ENCODE measurements at places on chromosomes 3 and 15. TPM values are rescaled to one million over a fixed set of nuclear protein-coding genes. Genes with fewer than 3 reads are reported as not detected.

- no peak for ATAC-seq
These were observed 465.8 kb upstream of the PROK2 start for GRCh38 chr3:72250725-72251124.

The SLC6A11 gene
- 0.05 TPM for total RNA-seq

The GRAMD2A gene
- total RNA-seq: 0.39 TPM

DNA sequence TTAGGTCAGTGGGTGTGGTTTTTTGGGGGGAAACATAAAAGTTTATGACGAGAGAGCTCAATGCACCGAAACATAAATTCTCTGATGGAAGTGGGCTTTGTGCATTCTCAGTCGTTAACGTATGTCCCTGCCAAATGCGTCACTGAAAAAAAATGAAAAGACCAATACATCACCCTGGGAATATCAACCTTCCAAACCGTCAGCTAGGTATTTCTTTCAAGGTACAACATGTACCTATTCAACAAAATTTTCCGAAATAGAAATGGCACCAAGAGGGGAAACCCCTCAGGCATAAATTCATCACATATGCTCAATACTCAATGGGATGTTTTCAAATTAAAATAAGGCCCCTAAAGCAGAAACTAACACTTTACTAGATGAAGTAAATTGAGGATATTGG lies 266.6 kb upstream of the SUCLG2 start:
- ATAC-seq: no peak

The MED12L gene
- 0.16 TPM for total RNA-seq

DNA sequence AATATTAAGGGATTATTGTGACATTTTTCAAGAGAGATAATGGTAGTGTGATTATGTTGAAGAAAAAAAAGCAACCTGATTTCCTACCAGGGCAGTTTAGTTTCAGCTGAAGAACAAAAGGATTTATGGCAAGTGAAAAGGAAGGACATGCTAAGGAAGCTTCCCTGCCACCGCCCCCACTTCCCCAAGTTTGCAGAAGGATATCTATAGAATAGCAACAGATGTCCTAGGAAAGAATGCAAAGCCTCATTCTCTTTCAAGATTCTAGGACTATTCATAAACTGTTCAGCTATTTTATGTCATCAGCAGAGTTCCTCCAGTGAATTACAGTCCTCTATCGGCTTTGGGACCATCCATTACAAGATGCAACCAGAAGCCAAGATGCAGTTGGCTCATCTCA lies 160.8 kb downstream of the SATB1 start:
- no peak for ATAC-seq

DNA sequence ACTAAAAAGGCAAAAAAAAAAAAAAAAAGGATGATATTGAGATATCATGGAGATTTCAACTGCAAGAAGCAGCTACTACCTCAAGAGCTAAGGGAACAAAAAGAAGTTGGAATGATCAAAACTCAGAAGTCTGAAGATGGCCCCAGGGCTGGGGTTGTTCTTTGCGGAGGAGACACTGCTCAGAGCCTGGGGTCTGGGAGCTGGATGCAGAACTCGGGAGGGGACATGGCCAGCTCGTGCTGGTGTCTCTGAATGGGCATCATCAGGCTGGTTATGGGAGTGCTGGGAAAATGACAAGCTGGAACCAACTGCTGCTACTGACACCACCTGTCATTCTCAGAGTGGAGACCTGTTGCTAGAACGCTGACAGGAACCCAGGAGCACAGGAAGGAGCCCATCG lies 14.2 kb upstream of the ADIPOQ start:
- ATAC-seq: no peak

The CCR9 gene
- not detected for total RNA-seq

GRCh38 chr3:100082714-100083113 lies 31.6 kb downstream of the FILIP1L start:
- ATAC-seq: no peak

DNA sequence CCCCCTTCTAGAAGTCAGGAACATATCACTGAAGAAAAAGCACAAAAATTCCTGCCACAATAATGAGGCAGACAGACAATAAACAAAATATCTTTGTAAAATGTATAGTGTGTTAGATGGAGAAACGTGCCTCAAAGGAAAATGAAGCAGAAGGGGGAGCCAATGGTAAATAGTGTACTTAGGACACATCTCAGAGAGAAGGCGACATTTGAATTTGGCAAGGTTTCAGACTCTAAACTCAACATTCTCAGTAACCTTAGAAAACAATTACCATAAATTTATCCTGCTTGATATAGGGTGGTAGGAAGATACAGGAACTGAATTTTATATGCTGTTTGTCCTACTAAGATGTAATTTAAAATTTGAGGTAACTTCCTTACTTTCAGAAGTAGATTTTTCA lies 52.6 kb upstream of the PTX3 start:
- no peak for ATAC-seq

DNA sequence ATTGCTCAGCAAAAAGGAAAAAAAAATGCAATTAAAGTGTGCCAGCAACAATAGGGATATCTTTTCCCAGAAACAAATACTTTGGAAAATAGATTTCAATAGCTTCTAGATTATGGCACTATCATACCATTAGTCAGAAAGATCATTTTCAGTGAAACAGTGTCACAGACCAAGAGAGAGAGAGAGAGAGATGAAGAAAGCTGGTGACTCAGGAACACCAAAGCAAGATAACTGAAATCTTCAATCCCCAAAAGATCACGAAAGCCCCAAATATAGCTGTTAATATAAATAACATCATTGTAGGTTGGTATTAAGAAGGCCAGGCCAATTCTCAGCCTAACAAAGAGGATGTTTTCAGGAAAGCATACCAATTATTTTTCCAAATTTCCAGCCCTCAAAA lies 57.4 kb downstream of the ZIC4 start:
- no peak for ATAC-seq

GRCh38 chr15:78752492-78753358 lies 58.5 kb downstream of the ADAMTS7 start:
- no peak for ATAC-seq

Measured in gastroesophageal sphincter (tissue), 4 donors.